ENCODE measurements at places on chromosomes 2 and 18.

GRCh38 chr2:230984393-230985220 lies 11.3 kb upstream of the SPATA3 start:
- no peak for DNase-seq

DNA sequence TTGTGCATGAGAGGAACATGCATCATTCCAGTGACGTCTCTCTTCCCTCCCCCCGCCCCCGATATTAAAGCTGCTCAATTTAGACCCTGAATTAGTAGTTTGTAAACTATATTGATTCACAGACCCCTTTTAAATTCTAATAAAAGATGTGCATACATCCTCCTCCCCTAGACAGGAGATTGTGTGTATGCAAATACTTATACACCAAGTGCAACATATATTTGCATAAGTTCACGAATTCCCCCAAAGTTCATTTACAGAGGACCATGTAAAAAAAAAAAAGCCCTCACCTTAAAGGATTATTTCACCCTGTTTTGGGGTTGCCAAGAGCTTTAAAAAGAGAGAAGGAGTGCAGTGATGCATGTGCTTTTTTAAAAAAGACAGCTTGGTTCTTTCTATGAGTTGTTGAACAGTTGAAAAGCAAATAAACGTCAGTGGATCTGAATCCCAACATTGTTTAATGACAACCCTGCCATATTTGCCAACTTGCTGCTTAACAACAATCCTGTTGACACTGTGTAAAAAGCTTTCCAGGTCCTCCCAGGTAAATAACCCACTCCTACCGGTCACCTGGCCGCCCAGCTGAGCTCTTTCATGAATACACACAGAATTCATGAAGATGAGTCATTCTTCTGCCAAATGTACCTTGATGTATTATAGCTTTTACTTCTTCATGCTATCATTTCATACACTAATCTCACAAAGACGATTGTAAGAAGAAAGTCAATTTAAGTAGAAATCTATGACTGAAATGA lies 211.5 kb downstream of the IKZF2 start:
- DNase-seq, result no peak

- no peak for DNase-seq
Observed at GRCh38 chr2:61125123-61125710, 36.8 kb upstream of the C2orf74 start.

DNA sequence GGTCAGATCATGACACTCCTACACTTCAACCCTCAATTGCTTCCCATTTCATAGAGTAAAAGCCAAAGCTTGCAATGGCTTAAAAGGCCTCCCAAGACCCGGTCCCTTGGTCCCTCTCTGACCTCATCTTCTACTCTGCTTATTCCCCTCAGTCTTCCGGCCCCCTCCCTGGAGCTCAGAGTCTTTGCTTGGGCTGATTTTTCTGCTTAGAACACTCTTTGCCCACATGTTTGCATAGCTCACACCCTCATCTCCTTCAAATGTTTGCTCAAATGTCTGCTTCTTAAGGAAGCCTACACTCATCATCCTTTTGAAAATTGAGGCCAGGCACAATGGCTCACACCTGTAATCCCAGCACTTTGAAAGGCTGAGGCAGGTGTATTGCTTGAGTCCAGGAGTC lies 65.6 kb upstream of the CAPN13 start:
- no peak for DNase-seq

- no peak for DNase-seq
Observed at GRCh38 chr2:237623428-237624403, 3.7 kb upstream of the LRRFIP1 start.

GRCh38 chr2:221443645-221444044 lies 128.5 kb downstream of the EPHA4 start:
- DNase-seq, result no peak

DNA sequence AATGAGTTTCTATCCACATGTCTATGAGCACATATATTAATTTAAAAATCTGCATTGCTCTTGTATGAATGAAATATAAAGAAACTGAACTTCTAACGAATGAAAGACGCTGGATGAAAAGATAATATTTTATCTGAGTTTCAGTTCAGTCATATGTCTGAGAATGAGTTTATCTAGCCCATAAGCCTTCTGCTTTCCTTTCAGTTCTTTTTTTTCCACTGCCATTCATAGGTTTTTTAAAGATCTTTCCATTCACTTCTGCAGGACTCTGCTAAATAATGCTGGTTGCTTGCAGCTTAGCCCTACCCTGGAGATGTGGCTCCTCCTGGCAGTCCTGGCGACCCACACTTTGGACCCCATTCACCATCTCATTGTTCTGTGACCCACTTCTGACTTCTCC lies 109.0 kb downstream of the BCL2 start:
- DNase-seq, result no peak
